Activated T-cell treated with anti-CD3 and anti-CD28 coated beads for 1 hour (primary cell): ENCODE measurements at places on chromosomes 13 and 19.

- DNase-seq = no peak
Observed at GRCh38 chr19:19458110-19458816, 52.8 kb downstream of the GATAD2A start.

DNA sequence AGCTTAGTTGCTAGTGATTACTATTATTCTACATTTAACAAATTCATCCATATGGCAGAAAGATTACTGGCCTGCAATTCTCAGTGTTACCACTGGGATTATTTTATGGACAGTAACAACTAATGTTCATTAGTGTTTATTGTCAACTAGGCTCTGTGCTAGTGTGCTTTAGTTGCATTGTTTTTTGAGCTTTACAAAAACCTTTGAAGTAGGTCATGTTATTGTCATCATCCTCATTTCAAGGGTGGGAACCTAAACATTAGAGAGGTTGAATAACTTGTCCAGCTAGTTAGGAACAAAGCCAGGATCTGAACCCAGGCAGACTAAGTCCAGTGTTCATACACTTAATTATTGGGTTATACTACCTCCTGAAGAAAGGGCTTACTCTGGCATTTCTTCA lies 27.8 kb upstream of the TDRD3 start:
- no peak for DNase-seq

- no peak for DNase-seq
Observed at GRCh38 chr13:48178126-48178525, 54.9 kb upstream of the ITM2B start.

- no peak for DNase-seq
Observed at GRCh38 chr19:4232614-4233281, 3.4 kb downstream of the EBI3 start.

DNA sequence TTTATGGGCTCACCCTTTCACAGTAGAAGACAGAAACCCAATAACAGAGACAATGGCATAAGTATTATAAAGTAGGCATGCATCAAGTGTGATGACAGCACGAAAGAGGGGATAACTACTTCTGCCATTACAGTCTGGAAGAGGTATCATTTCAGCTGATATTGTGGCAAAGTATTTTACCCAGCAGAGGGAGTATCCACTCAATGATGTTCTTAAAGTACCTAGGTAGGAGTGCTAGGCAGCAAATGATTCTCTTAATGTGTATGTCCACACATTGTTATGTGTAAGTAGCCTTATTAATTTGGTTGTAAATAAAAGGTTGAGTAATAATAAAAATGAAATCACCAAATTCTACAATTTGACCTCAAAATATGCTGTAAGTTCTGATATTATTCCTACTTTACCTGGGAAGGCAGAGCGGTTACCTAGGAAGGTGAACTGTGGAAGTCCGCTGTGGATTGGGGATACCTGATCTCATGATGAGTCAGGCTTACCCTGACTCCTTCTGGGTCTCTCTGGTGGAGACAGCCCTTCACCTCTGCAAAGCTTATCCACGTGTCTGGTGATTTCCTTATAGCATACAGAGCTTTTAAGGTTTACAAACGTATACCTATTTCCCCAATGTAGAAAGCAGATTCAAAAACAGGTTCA lies 4.1 kb upstream of the UBAC2 start:
- DNase-seq = no peak

DNA sequence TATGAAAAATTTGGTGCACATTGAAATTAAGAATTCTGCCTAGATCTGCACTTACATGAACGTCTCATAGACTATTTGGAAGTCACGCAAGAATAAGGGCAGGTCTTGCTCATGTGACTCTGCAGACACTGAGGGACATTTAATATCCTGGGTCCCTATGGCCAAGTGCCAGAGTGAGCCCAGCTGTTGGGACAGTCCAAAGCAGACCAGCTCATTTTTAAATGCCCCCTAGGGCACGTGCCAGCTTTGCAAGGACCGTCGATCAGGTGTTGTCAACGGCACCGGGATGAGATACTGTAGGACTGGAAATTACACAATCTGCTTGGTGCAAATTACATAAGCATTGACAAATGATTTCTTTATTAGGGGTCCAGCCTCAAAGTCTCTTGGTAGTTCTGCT lies 293.6 kb downstream of the TEX29 start:
- no peak for DNase-seq

DNA sequence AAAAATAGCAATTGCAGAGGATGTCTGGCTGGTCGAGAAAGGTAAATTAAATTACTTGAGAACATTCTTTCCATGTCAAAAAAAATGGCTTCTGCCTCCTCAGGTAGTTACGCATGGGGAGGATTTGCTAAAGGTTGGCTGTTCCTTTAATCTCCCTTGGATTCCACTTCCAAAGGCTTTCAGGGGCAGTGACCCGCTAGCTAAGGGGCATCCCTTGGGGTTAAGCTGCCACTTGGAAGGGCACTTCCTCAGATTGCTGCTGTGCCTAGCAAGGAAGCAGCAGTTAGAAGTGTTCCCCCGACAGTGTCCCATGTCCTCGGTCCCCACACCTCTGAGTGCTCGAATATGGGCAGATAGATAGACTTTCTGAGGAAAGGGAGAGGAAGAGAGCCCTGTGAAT lies 108.5 kb downstream of the RGCC start:
- no peak for DNase-seq

DNA sequence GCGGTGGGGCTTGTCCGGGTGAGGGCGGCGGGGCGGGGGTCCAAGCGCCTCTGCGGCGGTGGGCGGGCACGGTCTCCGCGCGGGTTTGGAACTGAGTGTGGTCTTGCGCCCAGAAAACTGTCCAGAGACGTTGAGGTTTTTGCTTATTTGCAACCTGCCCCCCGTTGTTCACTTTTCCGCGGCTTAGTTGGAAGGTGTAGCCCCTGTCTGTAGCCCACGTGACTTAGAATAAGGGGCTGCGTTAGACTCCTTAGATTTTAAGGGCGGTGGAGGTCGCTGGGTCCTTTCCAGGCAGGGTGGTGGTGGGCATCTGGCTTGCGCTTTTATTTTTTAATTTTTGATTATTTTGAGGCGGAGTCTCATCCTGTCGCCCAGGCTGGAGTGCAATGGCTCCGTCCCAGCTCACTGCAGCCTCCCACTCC lies 748 bp downstream of the RPS15 start:
- no peak for DNase-seq

GRCh38 chr13:70380809-70381208 lies 272.6 kb upstream of the KLHL1 start:
- DNase-seq = no peak

DNA sequence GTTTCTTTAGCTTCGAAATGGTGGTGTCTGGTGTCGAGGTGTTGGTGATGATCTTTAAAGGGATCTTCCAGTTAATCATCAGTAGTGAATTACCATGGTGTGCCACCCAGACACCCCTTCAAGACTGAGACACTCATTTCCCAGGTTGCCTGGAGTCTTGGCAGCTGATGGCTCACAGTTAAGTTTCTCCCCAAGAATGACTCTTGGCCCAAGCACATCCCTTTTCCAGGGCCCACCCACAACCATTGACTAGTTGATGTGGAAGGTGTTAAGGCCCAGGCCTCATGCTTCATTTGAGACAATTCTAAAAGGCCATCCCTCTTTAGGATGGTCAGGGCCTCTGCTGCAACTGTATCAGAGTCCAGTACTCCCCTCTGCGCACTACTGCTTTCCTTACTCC lies 145.5 kb downstream of the FOXO1 start:
- no peak for DNase-seq

DNA sequence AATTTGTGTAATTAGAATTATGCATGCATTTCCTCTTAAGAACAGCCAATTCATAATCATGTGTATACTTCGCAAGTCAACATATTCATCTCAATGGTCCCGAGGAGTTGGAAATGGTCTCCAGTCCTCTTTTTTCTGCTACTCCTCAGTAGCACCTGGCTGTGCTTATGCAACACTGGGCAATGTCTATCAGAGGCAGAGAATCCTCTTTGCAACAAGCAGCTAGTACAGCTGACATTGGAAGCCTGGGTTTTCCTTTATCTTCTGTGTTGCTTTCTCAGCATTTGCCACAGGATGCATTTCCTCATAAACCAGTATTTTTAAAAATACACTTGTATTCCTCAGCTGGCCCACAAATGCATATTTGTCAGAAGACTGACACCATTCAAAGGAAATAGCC lies 405.3 kb upstream of the GPC6 start:
- DNase-seq = no peak

- no peak for DNase-seq
Observed at GRCh38 chr13:93309886-93310523, 83.4 kb downstream of the GPC6 start.

GRCh38 chr13:79155883-79156282 lies 250.2 kb downstream of the RBM26 start:
- no peak for DNase-seq

- no peak for DNase-seq
Observed at GRCh38 chr19:46841458-46842083, 9.1 kb downstream of the AP2S1 start.

DNA sequence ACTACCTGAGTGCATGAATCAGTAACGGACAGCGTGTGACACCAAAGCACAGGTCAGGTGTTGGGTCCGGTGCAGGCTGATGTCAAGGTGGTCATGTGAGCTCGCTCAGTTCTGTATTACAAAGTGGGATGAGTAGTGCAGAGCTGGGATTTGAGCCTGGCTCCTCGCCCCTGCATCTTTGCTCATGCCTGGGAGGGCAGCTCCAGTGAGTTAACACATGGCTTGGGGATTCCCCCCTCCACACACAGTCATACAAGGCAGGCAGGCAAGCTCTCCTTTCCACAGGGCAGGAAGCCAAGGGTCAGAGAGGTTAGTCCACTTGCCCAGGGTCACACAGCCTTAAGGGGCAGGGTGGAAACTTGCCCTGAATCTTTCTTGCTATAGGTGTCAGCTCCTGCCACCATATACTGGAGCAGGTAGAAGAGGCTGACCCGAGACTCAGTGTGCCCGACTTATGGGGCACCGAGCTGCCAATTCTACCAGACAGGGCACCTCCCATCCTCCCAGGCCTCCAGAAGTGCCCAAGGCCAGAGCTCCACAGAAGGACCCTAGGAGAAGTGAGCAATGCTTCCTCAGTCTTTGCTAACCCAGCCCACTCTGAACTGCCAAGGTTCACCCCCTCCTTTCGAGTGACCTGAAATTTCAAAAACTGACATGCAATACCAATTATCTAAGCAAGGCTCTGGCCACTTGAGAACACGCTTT lies 35.4 kb downstream of the ZNF787 start:
- DNase-seq = no peak

GRCh38 chr13:46551410-46552302 lies 1.3 kb upstream of the LRCH1 start:
- DNase-seq = peak; percentile 58

GRCh38 chr13:100106005-100106404 lies 17.1 kb downstream of the PCCA start:
- DNase-seq = no peak

GRCh38 chr19:55650126-55650557 lies 2.1 kb downstream of the CCDC106 start:
- DNase-seq = no peak

- DNase-seq = no peak
Observed at GRCh38 chr13:49319551-49319950, 71.8 kb downstream of the CDADC1 start.

GRCh38 chr19:10289167-10289835 lies 451 bp upstream of the ICAM5 start:
- peak; percentile 46 for DNase-seq

GRCh38 chr19:3748965-3749364 lies 12.5 kb downstream of the APBA3 start:
- no peak for DNase-seq

DNA sequence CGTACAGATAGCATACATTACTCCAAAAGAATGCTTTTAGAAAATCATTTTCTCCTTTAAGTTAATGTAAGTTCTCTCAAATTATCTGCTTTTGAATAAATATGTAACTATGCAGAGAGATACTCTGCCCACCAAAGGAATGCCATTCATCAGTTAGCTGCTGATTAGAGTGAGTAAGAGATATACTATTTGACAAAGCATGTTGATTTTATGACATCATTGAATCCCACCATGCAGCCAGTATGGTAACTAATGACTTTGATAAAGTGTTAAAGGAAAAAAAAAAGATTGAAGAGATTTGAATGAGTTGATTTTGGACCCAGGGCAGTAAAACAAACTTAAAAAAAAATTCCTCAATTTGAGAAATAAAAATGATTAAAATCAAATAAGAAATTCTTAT lies 521.5 kb downstream of the SLITRK6 start:
- DNase-seq = no peak

GRCh38 chr19:18282788-18283141 lies 1.3 kb upstream of the JUND start:
- no peak for DNase-seq

DNA sequence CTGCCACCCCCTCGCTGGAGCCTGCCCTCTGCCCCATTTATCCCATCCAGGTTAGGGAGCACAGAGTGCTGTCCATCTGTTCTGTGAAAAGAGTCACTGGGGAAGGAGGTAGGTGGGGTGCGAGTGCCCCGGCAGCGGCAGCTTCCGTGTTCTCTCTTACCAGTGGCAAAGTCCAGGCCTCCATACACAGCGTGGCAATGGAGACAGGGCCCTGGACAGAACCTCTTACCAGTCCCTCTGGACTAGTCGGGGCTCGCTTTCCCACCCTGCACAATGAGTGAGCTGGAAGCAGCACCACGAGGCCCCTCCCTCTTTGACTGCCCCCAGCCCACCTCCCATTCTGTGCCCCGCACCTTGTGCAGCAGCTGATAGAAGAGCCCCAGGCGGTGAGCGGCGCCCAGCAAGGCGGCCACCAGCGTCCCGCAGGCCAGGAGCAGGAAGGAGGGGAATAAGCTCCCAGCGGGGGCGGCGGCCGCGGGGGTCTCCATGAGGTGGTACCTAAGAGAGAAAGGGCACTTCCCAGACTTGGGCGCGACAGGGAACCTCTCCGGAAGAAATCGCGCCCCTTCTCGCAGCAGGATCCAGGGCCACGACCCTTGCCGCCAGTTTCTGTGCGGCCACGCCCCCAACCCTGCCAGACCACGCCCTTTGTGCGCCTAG lies 17.5 kb downstream of the SYDE1 start:
- no peak for DNase-seq

DNA sequence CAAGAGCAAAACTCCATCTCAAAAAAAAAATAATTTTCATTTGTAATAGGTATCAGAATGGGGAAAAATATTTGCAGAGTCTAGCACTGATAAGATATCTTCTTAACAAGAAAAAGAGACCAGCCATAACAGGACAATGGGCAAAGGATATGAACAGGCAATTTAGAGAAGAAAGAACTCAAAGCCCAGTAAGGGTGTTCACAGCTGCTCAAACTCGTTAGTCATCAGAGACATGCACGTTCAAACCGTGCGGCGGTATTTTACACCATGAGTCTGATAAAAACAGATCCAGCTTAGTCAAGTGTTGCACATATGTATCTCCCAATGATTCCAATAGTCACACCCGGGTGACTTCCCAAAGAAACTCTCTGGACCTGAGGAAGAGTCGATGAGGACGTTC lies 13.7 kb upstream of the NCCRP1 start:
- no peak for DNase-seq

GRCh38 chr13:110299283-110299840 lies 7.6 kb downstream of the COL4A1 start:
- DNase-seq = no peak
